ENCODE measurements at places on chromosomes 2 and 18.

GRCh38 chr2:146081459-146081858 is 1561.5 kb upstream of the ZEB2 start:
- no peak for DNase-seq

GRCh38 chr2:28155627-28156026 is 237.0 kb upstream of the FOSL2 start:
- no peak for DNase-seq

- no peak for DNase-seq
Measured at GRCh38 chr18:58336605-58337004, 292.3 kb downstream of the ALPK2 start.

DNA sequence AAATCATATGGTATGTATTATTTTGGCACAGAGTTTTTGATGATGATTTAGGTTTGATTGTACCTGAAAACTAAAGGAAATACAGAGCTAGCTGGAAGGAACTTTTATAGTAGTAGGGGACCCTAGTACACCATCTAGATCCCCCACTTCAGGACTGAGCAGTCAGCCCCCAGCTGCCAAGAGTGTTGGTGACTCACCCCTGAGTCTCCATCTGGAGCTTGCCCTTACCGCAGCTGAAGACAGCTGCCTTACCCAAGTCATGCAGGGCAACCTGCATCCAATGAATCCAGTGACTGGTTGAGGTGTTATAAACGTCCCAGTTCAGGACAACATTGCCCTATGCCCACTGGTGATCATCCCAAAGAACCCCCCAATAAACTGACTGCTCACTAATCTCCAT is 15.3 kb downstream of the PMS1 start:
- no peak for DNase-seq

DNA sequence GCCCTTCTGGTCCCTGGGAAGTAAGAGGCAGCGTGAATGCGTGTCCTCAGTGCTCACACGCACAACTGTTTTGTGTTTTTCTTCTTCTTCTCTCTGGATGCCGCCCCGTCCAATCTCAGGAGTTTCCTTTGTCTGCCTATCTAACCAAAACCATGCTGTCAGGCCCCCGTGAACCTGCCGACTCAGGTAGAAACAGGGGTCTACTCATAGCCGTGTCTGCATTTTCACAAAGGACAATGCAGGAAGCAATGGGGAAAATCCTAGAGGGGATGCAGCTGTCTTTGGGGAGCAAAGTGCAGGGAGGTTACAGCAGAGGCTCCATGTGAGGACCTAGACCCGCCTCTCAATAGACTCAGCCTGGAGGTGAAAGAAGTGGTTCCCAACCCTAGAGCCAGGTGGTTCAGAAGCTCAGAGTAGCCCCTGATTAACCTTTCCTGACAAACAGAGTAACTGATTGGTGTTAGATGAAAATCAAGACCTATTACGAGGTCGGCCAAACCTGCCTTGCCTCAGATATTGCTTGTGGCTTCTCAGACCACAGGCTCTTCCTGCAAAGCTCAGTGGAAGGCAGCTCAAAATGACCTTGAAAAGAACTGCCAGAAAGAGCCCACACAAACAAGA is 49.3 kb downstream of the CD226 start:
- no peak for DNase-seq

DNA sequence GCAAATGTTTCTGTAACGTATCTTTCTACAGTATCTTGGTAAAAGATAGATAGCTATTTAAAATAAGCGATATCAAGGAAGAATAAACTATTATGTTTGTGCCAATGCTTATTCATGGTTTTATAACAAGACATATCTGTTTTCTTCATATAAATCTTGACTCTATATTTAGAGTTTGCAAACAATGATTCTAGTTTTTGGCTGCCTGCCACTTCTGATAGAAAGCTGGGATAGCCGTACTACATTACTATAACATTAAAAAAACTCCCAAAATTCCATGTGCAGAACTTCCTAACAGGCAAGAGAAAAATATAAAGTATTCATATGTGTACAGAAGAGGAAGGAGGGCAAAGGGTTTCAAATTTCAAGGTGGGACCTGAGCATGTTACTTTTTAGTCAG is 985.0 kb downstream of the BCL11A start:
- DNase-seq, result no peak

DNA sequence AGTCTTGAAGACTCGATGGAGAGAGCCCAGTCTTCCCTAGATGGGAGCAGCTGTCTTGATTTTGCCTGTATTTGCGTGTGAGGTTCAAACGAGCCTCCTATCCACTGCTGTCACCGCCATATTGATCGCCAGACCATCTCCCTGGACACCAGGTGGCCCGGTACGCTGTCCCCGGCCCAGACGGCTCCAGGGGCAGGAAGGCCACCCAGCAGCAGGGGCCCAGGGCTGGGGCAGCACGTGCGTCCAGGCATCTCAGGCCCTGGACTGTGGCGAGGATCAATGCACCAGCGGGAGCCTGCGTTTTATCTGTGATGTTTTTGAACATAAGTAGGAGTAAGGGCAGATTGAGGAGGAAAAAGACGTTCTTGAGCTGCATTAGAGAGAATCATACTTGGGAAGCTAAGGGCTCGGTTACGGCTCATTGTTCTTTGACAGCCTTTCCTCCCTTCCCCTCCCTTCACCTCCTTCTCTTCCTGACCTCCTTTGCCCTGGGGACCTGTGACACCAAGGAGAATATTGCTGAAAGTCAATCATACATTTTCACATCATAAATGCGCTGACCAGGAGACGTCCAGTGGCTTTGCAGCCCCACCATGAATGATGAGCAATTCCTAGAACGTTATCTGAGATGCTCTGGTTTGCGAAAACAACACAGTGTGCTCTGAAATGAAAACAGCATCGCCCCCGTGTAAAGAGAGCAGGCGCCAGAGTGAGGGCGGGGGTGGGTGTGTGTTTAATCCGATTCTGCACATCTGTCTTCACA is 711.2 kb upstream of the SALL3 start:
- no peak for DNase-seq

- no peak for DNase-seq
Measured at GRCh38 chr2:97210325-97210724, 97.4 kb downstream of the ANKRD36 start.

DNA sequence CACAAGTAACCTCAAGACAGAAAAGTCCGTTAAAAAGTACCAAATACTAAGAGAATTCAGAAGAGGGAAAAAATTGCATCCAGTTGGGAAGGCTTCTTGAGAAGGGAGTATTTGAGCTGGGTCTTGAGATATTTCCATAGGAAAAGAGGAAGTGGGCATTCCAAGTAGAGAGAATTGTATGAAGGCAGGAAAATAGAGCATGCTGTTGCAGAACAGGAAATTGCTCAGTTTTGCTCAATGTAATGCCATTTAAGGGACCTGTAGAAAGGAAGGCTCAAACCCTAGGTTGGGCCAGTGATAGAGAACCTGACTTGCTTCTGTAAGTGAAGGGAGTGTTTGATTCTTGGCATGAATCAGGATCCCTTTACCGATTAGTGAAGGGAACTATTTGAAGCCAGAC is 1.0 kb upstream of the ZC3H8 start:
- DNase-seq, result no peak

GRCh38 chr2:217929757-217930707 is 72.8 kb downstream of the TNS1 start:
- DNase-seq, result no peak

- no peak for DNase-seq
Measured at GRCh38 chr2:61928826-61929461, 23.5 kb downstream of the COMMD1 start.

GRCh38 chr2:221095356-221095755 is 476.7 kb downstream of the EPHA4 start:
- DNase-seq, result no peak

GRCh38 chr2:207847807-207848544 is 78.3 kb upstream of the FZD5 start:
- no peak for DNase-seq

DNA sequence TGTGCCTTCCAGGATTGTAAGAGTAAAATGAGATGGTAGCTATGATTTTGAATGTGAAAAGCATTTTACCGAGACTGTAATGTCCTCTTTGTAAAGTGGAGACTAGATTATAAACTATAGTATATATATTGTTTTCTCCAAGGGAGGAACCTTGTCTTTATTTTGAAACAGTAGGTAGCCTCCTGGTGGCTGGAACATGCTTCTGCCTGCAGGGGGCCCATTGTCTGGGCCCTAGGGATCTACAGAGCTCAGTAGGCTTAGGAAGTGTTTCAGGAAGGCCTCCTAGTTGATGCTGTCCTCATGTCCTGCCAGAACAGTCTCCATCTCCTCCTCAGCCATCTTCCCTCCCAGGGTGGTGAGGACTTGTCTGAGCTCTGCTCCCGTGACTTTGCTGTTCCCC is 3.0 kb downstream of the PIKFYVE start:
- DNase-seq, result no peak

DNA sequence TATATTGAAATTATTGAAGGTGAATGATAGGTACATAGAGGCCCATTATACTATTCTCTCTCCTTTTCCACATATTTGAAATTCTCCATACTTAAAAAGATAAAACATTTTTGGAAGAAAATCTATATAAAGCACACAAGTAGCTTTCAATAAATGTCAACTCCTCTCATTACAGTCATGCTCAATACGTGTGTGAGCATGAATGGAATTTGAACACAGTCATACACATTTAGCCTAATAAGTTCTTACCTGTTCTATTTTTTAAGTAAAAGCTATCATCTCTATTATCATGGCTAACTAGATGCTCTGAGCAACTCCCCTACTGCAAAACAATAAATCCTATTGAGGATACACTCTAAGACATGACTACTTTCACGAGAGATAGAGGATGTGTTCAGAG is 41.9 kb upstream of the SPATS2L start:
- DNase-seq, result no peak

DNA sequence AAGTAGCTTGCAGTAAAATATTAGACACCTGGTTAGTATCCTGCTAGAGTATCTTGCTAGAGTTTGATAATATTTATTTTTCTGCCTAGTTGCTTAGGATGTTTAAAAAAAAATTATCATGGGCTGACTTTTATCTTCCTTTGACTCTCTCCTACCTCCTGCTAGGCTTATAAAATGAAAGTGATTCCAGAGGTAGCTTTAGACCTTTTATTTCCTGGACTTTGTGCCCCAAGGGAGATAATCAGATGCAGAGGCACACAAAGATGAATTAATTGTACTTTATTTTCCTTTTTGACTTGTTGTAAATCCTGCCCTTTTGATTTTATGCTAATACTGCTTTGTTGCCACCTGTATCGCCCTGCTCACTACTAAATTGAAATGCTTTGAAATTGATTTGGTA is 130.7 kb downstream of the WDSUB1 start:
- no peak for DNase-seq

DNA sequence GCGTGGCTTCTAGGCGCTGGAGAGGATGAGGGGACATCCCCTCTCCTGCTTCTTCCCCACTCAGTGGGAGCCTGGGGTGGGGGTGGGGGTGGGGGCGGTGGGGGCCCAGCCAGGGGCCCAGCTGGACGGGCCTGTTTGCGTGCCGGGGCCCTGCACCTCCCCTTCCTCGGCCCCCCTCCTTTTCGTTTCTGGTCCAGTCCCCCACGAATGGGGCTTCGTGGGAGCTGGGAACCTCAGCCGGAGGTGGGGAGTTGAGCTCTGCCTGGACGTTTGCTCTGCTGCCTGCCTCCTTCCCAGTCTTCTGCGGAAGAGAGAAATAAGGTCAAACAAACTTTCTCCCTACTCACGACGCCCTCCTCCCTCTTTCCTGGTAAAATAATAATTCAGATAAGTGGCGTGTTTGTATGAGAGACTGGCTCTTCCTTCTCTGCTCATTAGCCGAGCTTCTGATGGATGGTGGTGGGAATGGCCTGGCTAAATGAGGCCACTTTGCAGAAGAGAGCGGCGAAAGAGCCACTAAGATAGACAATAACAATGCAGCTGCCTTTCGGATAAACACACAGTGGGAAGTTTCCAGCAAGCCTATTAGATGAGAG is 782 bp downstream of the MTA3 start:
- no peak for DNase-seq

GRCh38 chr2:240481720-240482119 is 46.3 kb downstream of the GPC1 start:
- no peak for DNase-seq

DNA sequence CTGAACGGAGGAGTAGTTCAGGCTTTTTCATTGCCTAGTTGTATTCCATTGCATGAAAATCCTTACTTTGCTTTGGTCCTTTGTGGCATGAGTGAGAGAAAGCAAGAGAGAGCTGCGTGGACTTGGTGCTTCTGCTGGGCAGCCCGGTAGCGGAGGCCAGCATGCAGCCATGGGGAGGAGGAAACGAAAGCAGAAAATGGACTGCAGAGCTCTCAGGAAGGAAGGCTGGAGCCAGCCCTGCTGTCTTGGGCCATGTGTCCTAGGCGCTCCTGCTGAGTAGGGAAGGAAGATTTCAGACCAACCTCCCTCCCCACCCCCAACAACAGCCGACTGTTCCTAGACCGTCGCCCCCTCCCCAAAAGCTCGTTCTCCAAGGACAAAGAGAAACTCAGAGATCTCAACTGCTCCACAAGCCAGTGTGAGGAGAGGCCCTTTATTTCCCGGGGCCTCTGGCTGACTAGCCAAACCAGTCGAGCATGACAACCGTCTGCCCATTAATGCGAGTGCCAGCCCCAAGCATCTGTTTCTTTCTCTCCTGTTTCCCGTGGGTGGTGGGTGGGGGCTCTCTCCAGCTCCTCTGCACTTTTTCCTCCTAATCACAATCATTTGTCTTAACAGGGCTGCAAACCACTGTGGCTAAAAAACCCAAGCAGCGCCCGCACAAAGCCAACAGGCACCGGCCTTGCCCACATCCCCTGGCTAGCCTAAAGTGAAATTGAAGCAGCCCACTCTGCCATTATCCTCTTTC is 66.8 kb upstream of the FZD7 start:
- DNase-seq, result no peak

DNA sequence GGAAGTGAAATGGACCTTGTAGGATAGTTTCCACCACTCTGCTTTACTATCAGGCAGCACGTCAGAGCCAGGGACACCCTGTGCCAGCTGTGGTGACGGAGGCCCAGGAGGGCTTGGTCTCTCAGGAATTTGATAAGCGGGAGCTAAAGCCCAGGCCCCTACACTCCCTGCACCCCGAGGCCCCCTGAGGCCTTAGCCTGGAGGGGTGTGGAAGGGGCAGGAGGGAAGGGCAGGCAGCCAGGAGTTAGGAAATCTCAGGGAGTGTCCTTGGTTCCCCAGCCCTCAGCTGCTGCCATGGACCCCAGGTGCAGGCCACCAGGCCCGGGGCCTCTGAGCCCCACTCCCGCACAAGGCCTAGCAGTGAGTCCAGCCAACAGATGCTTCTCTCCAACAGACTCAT is 38.2 kb downstream of the PDIA6 start:
- no peak for DNase-seq

All from stimulated activated CD4-positive, alpha-beta T cell treated with anti-CD3 and anti-CD28 coated beads, TNF-alpha, amount 100 ng/mL, for 48 hours (primary cell).